GM03348 (cell line): ENCODE measurements at places on chromosomes 5 and 9.

DNA sequence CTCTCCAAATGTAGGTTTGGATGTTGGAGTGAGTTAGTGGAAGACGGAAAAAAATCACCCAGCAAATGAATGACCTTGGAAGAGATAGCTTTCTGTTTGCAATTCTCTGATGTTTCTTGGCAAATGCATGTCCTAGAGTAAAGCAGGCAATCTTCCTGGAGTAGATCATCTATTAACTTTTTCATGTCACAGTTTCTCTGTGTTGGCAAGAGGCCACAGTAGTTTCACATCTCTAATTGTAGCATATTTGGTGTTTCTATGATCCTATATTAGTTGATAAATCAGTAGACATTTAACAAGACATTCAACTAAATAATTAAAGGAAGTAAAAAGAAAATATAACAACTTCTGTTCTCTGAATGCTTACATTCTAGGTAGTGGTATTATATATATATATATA is 138.2 kb upstream of the MINAR2 start:
- DNase-seq: no peak

GRCh38 chr5:60636001-60636400 is 64.0 kb downstream of the DEPDC1B start:
- DNase-seq: no peak

DNA sequence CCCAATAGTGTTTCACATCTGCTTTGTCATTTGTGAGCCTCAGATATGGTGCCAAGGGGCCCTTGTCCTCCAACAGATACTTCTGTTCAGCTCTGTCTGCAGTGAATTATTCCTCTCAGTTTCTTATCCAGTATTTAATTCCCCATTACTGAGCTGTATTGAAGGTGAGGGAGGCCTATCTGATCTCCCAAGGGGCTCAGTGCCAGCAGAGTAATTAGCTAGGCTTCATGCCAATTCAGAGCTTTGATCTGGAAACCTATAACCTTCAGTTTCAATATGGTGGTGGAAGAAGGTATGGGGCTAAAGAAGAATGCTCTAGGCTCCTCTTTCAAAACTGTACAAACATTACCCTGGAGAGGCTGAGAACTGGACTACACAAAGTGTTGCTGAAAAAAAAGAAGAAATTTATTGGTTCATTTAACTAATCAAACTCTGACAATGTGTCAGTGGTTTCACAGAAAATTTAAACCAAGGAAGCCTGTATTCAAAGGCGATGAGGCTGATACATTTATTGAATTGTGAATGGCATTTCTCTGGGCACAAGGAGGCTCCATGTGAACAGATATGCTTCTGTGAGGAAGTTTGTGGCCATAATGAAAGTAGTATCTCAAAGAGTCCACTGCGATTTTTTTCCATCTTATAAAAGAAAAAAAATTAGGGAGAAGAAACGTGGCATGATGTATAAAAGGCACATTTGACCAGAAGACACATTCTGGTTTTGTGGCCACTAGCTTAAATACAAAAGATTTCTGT is 397.8 kb downstream of the TLE4 start:
- no peak for DNase-seq

- no peak for DNase-seq
These were observed 685 bp downstream of the SLC24A2 start for GRCh38 chr9:19788152-19788551.

DNA sequence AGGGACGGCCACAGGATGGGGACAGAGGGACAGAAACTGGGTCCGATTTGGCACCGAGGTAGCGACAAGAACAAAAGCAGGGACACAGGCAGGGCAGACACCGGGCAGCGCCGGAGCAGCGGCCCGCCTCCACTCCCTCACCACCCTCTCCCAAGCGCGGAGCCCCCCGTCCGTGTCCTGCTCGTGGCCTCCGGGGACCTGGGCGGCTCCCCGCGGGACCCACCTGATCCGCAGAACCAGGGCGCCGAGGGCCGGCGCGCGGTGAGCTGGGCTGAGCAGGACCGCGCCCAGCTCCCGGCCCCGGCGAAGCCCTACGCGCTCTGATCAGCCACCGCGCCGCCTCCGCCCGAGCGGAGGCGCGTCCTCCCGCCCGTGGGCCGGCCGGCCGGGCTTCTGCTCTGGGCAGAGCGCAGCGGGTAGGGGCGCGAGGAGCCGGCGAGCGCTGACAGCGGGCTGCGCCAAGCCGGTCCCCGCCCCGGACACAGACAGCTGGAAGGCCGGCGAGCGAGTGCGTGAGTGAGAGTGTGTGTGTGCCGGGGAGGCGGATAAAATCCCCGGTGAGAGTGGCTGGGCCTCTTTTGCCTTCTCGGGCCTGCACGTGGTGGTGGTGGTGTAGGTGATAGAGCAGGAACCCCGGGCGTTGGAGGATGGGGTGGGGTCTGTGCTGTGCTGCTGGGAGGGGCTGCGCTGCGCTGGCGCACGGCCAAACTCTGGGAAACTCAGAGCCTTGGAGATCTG is at the start of gene GGTA1:
Gene GGTA1 (minus strand): TSS at position 418 of the 738 bp plus-strand sequence. CDS start 31,922 bp downstream, outside the sequence.
- DNase-seq: peak; percentile 86

DNA sequence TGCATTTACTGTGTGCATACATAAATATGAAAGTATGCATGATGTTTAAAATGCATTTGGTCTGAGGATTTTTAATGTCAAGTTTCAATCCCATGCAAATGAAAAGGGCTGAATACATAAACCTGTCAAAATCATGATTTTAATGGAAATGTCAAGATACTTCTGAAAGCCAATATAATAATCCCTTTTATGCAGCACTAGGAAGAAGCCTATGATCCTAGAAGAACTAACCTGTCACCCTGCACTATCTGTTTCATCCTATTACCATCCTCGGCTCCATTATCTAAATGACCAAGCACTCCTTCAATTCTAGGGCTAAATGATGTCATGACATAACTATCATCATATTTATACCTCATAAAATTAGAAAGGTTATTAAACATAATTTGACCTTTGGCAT is 2229.4 kb upstream of the WWC1 start:
- DNase-seq: no peak

DNA sequence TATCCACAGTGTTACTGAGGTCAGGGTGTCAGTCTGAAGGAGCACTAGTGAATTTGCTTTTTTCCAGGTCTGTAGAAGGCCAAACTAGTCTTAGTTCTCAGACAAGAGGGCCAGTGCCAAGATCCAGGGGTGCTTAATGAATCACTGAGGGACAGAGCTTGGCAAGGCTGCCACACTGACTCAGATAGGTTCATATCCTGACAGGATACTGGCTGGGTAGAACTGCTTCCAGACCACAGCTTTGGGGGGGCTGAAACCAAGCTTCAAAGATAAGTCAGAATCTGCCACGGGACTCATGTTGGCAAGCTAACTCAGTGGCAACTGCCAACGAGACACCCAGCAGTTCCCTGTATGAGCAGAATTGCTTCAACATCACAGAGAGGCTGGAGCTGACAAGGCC is 1125.4 kb downstream of the EFNA5 start:
- DNase-seq: no peak

GRCh38 chr5:54257366-54258118 is 52.8 kb downstream of the ARL15 start:
- DNase-seq: peak; percentile 38

GRCh38 chr5:66351813-66352212 is 207.7 kb downstream of the SREK1 start:
- DNase-seq: no peak

GRCh38 chr9:26426551-26427131 is 466.0 kb downstream of the CAAP1 start:
- no peak for DNase-seq

GRCh38 chr9:124964604-124965003 is 23.7 kb upstream of the GOLGA1 start:
- DNase-seq: no peak

DNA sequence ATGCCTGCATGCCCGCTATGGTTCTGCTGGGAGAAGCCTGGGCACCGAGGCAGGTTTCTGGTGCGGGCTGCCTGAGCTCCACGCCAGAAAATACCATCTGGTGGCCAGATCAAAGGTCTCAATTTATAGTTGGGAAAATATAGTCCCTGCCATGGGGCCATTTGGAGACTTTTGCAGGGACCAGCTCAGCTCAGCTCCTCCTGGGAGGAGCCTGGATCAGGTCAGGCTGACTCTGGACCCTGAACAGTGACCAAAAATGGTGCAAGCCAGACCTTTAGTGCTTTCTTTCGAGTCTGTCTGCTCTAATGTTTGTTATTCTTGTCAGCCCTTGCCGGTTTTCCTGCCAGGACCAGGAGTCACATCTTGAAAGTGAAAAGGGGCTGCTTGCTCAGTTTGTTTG is 31.8 kb downstream of the HMCN2 start:
- no peak for DNase-seq

- DNase-seq: no peak
These were observed 69.0 kb upstream of the SNX2 start for GRCh38 chr5:122705851-122706250.

GRCh38 chr5:123965626-123966025 is 453.6 kb downstream of the CSNK1G3 start:
- DNase-seq: no peak

GRCh38 chr9:76022317-76022716 is 131.8 kb downstream of the PCSK5 start:
- DNase-seq: no peak

DNA sequence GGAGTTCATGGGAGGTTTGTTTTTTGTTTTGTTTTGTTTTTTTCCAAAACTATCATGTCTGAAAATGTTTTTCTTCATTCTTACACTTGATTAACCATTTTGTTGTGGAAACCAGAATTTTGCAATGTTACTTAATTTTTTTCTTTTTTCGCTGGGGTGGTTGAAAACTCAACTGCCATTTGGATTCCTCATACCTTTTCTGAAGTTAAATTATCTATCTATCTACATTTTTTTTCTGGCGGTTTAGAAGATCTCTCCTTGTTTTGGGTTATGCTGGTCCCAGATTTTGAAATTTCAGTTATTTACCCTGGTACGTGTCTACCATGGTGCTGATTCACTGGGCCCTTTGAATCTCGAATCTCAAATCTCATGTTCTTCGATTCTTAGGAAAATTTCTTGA is 316.2 kb upstream of the SMARCA2 start:
- no peak for DNase-seq

GRCh38 chr9:115117999-115118878 is at the start of gene TNC:
Gene TNC, minus strand, starts transcription at chr9:115118157. Its CDS starts 27,139 bp downstream, at chr9:115091018.
- peak; percentile 77 for DNase-seq

DNA sequence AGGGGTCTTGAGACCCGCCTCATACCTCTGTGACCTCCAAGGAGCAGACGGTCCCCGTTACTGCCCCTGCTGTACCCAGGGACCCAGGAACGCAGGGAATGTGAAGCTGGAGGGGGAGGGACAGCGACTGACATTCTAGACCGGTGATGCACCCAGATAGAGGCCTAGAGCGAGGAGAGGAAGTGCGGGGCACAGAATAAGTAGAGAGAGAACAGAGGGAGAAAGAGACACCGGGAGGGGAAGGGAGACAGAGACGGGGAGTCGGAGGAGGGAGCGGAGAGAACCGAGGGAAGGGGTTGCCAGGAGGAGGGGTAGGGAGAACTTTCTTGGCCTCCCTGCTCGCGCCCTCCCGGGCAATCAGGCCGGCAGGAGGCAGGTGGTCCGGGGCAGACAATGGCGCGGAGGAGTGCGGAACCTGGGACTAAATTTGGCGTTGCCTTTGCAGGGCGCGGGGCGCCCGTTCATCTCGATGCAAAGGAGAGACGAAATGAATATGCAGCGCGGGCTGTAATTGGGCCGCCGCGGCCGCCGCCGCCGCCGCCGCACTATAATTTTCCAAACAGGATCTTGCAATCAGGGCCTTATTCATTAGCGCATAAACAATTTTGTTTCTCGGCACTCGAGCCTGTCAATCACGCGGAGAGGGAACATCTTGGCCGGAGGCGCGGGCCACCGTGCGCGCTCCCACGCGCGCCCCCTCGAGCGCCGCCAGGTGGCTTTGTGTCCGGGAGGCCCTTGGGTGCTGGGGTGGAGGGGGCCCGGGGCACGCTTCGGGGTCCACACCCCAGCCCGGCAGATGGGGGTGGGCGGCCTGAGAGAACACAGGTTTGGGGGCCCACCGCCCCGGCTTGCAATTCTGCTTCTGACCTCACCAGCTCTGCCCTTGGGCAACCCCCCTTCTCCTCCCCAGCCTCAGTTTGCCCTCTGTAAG is 33.0 kb downstream of the NDUFA8 start:
- DNase-seq: peak; percentile 72

DNA sequence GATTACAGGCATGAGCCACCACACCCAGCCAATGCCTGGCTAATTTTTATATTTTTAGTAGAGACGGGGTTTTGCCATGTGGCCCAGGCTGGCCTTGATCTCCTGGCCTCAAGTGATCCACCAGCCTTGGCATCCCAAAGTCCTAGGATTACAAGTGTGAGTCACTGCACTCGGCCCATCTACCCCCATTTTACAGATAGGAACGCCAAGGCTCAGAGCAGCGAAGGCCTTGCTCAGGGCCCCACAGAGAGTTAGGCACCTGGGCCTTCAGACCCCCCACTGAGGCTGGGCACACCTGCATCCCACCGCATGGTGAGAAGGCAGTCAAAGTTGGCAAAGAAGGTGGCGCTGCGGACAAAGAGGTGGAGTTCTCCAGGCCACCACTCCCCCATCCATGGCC is 143.1 kb downstream of the GAPVD1 start:
- no peak for DNase-seq

- no peak for DNase-seq
These were observed 33.1 kb upstream of the NTRK2 start for GRCh38 chr9:84636436-84636835.

GRCh38 chr9:133162861-133163503 is 732 bp downstream of the GBGT1 start:
- peak; percentile 42 for DNase-seq

GRCh38 chr5:81189875-81190498 is 43.1 kb upstream of the CKMT2 start:
- no peak for DNase-seq

- no peak for DNase-seq
These were observed 13.9 kb upstream of the GPX8 start for GRCh38 chr5:55146080-55146479.

GRCh38 chr5:142017832-142018427 is 5.1 kb upstream of the GNPDA1 start:
- DNase-seq: no peak

- DNase-seq: peak; percentile 65
These were observed 49.1 kb downstream of the NXNL2 start for GRCh38 chr9:88583901-88584596.

DNA sequence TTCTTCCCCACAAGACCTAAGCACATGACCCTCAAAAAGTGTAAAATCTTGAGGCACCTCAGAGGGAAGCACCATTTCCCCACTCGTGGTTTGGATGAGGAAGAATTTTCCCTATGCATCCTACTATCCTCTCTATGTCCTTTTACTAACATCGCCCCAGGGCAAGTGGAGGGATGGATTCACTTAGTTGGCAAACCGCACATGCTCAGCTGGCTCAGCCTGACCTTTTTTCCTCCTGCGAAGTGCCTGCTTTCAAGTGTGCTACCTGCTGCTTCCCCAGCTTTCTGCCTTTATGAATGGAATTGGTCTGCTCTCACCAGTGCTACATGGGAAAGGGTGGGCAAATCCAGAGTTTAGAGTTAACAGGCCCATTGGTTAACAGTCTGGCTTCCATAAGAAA is 56.6 kb upstream of the IFNK start:
- no peak for DNase-seq
